Fibroblast of lung (primary cell): ENCODE measurements at places on chromosomes 3 and 15.
A peak's percentile ranks its signal among the peaks of the same experiment; 100 is the strongest.

GRCh38 chr3:58688574-58688973 is 22.0 kb upstream of the FAM3D start:
- DNase-seq = no peak

DNA sequence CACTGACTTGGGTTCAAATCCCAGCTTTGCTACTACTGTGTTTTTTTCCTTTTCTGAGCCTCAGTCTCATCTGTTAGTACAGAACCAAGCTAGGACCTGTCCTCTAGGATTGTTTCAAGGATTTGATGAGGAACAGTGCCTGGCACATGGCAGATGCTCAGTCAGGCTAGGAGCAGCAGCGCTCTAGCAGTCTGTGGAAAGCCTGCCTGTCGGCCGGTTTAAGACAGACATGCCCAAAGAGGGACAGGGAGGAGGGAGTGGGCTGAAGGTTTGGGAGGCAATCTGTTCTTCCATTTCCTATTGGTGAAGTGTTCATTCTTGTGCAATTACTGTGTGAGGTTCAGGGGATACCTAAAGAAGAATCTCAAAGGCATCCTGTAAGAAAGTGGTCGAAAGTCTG is 35.1 kb upstream of the RGMA start:
- DNase-seq = no peak

DNA sequence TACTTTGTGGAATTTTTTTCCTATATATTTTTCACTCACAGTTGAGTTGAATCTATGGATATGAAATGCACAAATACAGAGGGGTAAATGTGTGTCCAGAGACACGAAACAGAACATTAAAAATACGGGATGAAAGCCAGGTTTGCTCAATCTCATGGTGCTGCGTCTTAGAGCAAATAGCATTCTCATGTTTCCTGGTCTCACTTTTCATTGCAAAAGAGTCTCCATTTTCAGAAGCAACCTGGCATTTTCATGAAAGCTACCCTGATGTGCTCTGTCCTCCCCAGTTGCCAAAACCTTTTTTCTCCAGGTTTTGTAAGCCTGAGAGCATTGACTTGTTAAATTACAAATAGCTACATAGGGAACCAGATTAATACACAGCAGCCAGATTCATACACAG is 49.5 kb upstream of the MBNL1 start:
- peak; percentile 60 for DNase-seq

GRCh38 chr15:40941068-40941527 is 12.0 kb downstream of the DLL4 start:
- no peak for DNase-seq

DNA sequence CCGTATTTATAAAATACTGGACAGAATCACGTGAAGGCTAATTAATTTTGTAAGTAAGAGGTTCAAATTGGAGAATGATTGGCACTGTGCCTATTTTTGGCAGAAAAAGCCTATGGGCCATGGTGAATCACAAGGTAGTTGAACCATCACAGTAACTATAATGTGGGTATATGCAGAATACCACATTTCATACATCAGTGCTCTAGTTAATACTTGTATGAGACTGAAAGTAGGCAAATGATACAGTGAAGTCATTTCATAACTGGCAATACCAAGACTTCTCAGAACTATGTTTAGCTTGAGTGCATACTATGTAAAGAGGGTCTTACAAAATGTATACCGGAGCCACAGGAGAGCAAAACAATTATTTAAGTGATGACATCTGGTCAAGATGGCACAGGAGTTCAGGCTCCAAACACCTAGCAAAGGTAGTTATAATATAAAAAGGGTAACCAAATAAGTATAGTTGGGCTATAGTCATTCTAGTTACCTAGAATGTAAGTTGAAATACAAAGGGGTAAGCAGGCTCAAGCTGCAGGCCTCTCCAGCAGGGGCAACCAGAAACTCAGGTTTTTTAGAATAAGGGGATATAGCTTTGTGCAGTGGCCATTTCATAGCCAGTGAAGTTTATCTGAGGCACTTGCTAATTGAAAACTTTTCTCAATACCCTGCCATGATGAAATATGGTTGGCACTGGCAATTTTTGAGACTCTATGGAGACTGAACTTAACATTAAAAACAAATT is 19.1 kb downstream of the GPR160 start:
- no peak for DNase-seq

DNA sequence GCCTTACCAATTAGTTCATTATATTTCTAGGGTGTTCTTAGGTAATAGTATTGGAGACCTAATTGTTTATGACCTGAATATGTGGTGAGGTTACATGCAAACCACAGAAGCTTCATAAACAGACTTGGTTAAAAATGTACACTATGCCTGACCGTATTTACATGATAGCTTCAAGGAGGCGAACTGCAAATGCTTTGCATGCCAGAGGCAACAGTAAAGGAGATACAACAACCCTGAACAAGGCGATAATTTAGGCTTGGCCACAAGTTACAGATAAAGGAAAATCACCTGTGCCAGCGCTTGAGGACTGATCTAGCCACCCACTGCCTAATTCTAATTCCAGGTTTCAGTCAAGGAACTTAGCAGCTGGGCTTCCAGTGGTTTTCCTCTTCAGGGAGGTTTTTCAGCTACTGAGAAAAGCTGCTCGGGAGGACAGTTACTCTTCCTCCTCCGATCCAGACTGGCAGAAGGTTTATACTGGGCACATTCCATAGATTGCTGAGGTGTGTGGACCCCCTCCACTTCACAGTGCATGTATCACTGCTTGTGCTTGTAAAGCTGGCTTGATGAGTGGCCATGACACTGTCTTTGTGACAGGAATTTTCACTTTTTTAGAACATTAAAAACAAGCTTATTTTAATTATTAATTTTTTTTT is 95.6 kb downstream of the DHX36 start:
- no peak for DNase-seq

DNA sequence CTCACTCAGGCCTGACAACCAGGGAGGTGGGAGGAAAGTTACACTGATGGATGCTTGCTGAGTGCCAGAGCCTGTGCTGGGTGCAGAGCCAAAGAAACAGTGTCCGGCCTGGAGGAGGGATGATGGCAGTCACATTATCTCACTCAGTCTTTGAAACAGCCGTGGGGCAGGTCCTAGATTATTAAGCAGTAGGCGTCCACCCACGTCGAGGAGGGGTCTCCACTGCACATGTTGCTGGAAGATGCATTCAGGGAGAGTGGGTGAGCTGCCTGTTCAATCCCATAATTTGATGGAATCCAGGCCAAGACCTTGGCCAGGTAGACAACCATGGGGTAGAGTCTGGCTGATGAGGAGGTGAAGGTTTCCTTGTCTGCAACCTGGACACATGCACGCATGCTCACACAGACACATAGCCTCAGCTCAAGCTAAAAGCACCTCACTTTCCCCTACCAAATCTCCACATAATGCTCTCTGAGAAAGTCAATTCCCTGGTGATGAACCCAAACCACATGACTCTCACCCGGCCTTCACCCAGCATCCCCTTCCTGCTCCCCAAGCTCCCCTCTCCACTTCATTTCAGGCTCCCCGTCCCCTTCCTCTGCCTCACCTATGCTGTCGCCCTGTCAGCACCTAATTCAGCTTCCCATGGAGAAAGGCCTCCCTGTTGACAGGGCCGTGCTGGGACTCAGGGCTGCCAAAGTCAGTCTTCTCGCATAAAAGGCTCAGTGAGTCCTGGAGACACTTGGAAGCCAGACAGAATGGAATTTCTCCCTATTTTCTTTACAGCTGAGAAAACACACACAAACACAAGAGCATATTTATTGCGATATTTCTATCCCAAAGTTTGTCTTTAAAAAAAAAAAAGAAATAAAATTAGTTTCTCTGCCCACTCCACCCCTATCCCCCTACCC is 29.8 kb downstream of the ACAN start:
- DNase-seq = no peak

DNA sequence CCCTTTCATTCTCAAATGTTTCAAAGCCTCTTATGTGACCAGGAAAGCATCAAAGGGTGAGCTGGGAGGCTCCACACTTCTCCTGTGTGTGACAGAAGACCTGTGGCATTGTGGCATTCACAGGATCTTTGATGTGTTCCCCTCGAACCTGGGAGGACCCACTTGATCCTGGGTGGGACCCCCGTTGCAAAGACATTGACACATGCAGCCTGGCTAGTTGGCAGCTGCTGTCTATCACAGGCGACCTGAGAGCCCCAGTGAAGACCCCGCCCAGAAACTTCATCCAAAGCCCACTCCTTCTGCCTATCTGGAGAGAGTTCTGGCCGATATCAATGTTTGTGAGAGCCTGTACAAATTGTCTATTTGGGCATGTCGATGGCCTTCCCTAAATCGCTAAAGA is 140.4 kb upstream of the ATP2B2 start:
- no peak for DNase-seq

DNA sequence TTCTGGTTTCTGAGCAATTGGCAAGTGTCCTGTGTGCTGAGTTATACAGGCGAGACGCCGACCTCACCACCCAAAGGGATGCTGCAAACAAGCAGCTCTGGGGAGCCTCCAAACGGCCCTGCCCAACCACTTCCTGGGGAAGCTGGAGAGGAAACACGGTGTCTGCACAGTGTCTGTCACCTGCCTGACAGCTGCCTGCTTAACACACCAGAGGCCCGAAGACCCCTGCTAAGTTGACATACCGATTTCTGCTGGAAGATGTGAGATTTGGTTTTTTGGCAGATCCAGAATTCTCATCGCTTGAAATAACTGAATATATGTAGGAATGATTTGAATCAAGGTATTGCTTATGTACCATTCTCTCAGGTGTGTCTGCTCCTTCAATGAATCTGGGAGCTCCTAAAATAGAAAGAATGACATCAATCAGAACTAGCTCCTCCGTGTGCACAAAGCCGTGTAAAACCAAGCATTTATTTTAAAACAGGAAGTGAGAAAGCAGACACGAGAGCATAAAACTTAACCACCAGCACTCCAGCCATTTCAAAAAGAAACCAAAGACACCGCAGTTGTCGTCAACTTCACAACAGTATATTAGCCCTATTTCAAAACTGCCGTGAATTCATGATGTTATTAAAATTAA is 27.2 kb downstream of the LRRC2 start:
- peak; percentile 63 for DNase-seq

GRCh38 chr3:152706991-152707713 is 127.8 kb upstream of the P2RY1 start:
- DNase-seq = no peak

DNA sequence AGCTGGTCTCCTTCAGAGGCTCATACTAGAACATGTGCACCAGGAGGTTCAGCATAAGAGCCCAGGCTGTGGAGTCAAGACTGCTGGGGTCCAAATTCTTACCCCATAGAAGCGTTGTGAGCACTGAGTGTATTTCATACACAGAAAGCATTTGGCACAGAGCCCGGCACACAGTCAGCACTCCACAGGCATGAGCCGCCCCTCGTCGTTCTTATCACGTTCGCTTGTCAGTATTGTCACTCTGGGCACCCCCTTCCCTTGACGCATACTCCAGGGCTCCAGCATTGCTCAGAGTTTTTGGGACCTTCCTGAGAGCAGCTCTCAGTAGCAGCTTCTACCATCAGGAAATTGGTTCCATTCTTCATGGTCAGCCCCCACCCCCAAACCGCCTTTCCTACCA is 25.2 kb downstream of the CORO2B start:
- DNase-seq = peak; percentile 45

GRCh38 chr15:34054081-34054707 is 15.2 kb upstream of the AVEN start:
- DNase-seq = no peak

GRCh38 chr3:32095431-32095830 is 11.0 kb upstream of the GPD1L start:
- no peak for DNase-seq
